ENCODE measurements at places on chromosomes 7 and 10.

DNA sequence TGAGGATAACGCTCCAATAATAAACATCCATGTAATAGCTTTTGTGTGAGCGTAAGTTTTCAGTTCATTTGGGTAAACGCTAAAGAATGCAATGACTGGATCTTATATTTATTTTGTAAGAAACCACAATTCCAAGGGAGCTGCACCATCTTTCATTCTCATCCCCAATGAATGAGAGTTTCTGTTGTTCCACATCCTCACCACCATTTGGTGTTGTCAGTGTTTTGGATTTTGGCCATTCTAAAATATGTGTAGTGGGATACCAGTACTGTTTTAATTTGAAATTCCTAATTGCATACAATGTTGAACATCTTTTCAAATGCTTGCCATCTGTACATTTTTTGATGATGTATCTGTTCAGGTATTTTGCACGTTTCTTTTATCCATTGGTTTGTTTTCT, 50.9 kb upstream of the SEMA3D start:
- no peak for DNase-seq

- no peak for DNase-seq
Measured at GRCh38 chr7:8051373-8051772, 82.8 kb downstream of the GLCCI1 start.

DNA sequence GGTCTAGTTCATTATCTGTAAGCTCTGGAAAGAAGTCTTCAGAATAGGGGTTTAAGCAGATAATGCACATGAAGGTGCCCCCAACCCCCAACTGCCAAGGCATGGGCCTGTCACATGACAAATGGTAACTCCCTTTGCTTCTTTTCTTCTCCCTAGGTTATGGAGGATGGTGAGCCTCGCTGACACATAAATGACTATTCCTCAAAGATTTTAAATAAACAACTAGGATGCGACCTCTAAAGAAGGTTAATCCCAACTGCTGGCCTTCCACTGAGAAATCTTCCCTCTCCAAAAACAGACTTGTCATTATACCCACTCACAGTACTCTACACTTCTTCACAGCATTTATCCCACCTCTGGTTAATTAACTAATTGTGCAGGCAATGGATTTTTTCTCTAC, 75.7 kb upstream of the FAM133B start:
- DNase-seq, result no peak

DNA sequence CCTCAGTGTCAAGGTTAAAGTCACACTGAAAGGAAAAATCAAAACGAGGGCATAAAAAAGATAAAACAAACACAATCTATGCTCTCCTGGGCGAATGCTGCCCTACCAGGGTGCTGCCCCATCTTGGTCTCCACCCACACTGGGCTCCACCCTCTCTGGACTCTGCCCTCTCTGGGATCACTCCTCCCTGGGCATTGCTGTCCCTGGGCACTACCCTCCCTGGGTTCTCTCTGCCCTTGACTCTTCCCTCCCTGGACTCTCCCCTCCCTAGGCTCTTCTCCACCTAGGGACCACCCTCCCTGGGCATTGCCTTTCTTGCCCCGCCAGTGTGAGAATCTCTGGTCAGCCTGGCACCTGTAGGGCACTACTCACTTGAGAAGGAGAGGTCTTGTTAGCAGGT, 8.6 kb downstream of the GDF2 start:
- DNase-seq, result no peak

GRCh38 chr10:129825221-129825620, 138.9 kb downstream of the EBF3 start:
- no peak for DNase-seq

DNA sequence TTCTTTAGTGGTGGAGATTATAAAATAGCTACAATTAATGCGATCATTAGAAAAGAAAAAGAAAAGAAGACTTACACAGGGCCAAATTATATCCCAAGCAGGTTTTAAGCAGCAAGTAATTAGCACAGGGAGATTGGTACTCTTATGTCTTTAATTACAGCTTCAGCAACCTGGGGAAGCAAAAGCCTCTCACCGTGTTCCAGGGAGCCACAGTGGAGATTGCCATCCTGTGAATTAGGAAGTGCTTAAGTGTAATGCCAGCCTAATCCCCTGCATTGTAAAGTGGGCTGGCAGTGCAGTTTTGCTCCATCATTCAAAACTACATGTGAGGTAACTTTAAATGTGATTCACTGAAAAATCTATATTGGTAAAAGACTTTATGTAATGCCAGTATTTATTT, 533.5 kb upstream of the COBL start:
- no peak for DNase-seq

GRCh38 chr10:117797296-117797695, 249.4 kb downstream of the RAB11FIP2 start:
- no peak for DNase-seq

- DNase-seq, result no peak
Measured at GRCh38 chr10:102408131-102408727, 10.4 kb downstream of the PSD start.

- no peak for DNase-seq
Measured at GRCh38 chr7:139430443-139430842, 53.0 kb downstream of the KLRG2 start.

DNA sequence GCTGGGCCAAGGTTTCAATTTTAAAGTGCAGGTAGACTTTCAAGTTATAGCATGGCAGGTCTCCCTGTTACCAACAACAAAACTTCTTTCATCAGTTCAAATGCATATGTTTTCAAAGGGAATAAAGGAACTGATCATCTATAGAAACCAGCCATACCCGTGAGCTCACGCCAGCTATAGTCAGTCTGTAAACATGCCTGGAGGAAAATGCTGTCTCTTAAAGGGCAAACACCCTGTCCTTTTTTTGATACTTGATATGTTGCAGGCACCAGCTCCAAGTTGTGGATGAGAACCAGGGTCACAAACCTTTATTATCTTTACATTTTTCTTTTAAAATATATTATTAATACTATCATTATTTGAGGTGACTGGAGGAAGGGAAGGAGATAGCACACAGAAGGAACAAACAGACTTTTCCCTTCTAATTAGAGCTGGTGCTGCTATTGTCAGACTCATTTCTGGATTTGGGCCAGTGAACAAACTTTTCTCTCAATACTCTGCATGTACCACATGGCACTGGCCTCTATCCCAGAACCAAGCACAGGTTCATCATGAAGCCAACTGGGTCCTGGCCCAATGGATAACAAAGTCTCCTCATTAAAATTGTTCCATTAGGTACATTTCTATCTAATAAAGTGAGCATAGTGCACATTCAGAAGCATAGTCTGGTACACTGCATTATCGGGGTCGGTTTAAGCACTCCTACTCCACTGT, 1102.4 kb downstream of the SORCS3 start:
- DNase-seq, result no peak

DNA sequence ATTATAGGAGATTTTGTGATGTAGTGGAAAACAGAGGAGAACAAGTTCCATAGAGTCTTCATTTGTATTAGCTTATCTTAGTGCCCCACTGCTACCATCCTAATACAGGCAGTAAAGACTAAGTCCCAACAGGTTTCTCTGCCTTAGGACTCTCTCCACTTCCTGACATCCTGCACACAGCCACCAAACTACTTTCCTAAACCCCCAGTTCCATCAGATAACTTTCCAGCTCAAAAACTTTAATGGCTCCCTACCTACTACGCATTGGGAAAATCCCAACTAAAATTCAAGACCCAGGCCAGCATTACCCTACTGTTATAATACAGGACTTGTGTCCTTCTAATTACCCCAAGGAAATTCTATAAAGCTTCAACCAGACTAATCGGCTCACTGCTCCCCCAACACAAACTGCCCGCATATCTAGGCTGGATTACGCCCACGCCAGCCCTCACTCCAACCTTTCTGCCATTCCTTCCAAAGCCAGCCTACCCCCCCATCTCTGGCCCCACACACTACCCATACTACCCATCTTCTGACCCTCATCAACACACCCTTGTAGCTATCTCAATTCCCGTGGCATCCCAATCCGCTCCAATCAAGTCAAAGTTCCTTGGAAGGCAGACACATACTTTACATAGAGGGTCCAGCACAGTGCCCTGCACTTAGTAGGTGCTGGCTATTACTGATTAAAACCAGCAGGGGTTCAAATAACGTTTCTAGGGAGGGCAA, 1.4 kb downstream of the IDE start:
- no peak for DNase-seq

DNA sequence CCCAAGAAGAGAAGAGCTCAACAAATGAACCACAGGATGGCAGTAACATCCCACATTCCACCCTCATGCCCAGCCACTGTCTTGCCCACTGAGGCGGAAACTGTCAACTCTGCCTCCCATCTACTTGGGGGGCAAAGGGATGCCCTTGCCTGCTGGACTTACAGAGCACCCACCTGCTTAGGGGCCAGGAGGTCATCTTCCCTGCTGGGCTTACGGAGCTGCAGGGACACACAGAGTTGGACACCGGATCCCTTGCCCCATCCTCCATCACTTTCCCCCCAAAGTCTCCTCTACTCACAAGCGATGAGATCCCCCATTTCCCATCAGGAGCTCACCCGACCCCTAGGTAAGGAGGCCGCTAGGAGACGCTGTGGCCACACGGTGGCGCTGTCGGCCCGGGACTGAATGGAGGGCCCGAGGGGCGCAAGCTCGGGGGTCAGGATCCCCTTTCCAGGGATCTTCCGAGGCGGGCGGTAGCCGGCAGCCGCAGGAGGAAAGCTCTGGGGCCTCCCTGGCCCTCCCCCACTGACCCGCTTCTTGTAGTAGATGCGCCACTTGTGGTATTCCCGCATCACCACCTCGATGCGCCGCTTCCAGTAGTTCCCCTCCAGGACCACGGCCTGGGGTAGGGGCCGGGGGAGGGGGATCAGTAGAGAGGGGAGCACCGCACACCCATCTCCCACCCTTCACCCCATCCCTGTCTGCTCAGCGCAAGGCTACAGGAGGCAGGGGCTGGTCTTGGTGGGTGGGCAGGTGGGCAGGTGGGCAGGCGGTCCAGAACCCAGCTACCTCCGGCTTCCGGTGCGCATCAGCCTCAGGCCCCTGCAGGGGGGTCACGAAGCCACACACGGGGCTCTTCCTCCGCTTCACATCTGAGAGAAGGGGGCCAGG, 17.3 kb downstream of the MLXIPL start:
- no peak for DNase-seq

DNA sequence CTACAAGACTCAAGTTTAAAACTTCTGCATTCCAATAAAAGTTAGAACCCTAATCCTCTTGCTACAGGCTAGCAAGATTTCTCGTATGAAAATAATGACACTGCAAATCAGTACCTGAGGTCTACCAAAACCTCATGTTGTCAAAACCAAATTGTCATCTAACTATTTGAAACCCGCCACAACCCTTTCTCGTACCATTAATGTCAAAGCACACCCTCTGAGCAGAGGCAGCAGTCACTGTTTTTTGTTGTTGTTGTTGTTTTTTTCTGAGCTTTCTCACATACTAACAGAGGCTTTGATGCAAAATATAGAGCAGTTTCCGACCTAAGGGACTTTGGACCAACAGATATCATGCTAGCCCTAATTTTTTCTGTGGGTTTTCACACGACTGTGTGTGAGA, 563.9 kb upstream of the C7orf33 start:
- DNase-seq, result no peak

DNA sequence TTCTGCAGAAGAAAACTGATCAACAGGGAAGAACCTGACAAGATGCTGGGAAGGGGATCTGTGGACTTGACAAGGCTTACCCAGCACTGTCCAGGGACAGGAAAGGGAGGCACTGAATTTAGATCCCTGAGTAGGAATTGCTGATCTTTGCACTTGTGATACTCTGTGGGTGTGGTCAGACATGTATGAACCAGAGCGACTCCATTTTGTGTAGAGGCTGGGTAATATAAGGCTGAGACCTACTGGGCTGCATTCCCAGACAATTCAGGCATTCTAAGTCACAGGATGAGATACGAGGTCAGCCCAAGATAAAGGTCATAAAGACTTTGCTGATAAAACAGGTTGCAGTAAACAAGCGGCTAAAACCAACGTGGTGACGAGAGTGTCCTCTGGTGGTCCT, 60.7 kb downstream of the CCDC3 start:
- DNase-seq, result no peak

GRCh38 chr7:106329971-106330733, 45.4 kb upstream of the NAMPT start:
- DNase-seq, result peak; percentile 20

DNA sequence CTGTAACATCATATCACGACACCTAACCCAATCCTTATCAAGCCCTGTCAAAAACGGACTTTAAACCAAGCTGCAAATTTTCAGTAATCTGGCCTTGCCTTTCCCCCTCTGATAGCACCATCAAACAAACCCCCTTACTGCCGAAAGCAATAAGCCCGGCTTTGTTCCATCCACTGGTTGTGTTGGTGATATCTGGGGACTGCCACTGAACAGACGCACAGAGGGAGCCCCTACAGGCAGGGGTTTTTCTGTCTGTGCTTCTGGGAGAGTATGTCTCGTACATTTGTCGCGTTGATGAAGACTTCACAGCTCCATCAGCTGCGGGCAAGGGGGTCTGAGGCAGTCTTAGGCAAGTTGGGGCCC, 550 bp upstream of the PLAU start:
- no peak for DNase-seq

DNA sequence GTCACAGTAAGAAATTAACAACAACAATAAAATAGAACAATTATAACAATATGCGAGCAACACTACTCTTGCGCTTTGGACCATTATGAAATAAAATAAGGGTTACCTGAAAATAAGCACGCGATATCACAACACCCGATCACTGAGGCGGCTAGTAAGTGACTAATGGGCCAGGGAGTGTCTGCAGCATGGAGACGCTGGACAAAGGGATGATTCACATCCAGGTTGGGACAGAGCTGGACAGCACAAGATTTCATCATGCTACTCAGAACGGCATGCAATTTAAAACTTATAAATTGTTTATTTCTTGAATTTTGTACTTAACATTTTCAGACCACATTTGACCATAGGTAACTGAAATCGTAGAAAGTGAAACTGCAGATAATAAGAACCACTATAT, 15.6 kb downstream of the HIBADH start:
- peak; percentile 41 for DNase-seq

DNA sequence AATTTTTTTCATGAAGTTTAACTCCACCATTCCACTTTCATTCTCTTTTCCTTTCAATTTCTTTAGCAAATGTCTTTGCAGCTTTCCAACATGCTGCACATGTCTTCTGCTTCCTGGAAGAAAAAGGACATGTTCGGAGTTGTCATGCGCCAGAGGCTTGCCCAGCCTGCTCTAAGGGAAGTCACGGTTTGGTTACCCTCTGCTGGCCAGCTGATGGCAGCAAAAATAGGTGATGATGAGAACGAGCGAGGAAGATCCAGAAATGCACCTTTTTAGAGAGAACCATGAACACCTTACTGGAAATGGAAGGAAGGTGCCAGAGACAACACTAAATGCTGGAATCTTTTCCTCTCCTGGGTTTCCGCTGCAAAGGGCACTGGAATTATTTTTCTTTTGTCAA, 4.9 kb upstream of the ZSCAN21 start:
- DNase-seq, result no peak

GRCh38 chr10:124732931-124733570, 11.1 kb downstream of the FAM53B start:
- no peak for DNase-seq

DNA sequence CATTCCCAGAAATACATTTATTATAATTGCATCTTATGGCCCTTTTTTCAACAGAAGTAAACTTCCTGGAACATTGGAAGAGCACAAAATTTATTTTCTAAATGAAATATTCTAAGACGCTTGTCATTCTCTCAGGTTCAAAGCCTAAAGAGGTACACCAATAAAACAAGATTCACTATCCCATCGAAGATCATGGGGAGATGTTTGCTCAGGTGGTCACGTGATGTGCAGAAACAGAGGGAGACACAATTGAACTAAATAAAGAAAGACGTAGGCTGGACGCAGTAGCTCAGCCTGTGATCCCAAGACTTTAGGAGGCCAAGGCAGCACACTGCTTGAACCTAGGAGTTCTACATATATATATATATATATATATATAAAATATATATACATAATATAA, 46.0 kb upstream of the TMEM254 start:
- DNase-seq, result no peak
